HepG2 (cell line): ENCODE measurements at places on chromosomes 16 and 17. TPM values are rescaled to one million over a fixed set of nuclear protein-coding genes. Genes with fewer than 3 reads are reported as not detected.

DNA sequence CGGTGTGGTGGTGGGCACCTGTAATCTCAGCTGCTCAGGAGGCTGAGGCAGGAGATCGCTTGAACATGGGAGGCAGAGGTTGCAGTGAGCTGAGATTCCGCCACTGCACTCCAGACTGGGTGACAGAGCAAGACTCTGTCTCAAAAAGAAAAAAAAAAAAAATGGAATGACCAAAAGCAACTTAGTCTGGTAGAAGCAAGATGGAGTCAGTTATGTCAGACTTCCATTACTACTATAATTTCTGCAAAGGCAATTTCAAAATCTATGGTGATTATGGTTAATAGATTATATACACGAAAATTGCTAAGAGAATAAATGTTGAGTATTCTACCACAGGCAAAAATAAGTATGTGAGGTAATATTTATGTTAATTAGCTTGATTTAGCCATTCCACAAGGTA, 32.3 kb downstream of the NOL11 start:
- DNase-seq, result no peak

DNA sequence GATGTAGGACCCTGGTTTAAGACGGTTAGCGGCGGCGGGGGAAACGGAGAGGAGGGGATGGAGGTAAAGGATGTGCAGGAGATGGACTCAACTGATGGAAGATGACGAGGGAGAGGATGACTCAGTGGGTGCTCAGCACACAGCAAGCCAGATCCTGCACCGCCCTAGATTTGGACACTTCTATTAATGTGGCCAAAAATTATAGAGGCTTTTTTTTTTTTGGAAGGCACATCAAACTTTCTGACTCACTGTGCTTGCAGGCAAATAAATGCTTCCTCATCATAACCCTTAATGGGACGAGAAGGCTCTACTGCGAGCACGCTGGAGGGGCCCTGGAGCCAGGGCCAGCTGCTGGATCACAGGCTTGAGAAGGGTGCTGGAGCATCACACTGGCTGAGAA, 36.0 kb downstream of the RTN4RL1 start:
- no peak for DNase-seq

Gene ADAMTS18
- polyA plus RNA-seq, result 0.01 TPM in 1 of 2 replicates, not detected in the other

Gene PLK1
- 50.7 and 71.5 TPM in 2 replicates for polyA plus RNA-seq

Gene CCL17
- polyA plus RNA-seq, result not detected in 2 replicates

Gene NACA2
- 0.09 and 0.21 TPM in 2 replicates for polyA plus RNA-seq

GRCh38 chr17:81385320-81386111, 9.7 kb upstream of the BAHCC1 start:
- peak; percentile 64 for DNase-seq

DNA sequence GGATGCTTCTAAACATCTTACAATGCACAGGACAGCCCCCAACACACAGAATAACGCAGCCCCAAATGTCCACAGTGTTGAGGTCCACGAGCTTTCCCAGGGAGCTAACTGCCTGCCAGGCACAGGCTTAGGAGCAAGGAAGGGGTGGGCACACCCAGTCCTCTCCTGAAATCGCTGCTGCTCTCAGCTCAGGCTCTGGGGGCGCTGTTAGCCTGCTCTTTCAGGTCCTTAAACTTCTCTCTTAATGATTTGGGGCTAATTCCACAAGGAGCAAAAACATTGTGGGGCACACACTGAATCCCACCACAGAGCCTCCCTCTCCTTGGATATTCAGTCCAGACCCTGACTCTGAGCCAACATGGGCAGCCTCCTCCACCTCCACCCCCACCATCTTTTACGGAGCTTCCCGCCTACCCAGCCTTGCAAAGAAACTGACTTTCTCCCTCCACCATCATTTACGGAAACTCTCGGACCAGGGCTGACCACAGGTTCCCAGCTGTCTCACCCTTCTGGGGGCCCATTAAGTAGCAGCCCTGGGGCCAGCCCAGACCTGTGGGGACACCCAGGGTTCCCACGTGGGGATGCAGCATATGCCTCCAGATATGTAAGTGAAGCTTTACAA, 1.1 kb downstream of the CD300H start:
- DNase-seq, result peak; percentile 18
